ENCODE measurements at places on chromosomes 5 and 9.
A peak's percentile ranks its signal among the peaks of the same experiment; 100 is the strongest.

DNA sequence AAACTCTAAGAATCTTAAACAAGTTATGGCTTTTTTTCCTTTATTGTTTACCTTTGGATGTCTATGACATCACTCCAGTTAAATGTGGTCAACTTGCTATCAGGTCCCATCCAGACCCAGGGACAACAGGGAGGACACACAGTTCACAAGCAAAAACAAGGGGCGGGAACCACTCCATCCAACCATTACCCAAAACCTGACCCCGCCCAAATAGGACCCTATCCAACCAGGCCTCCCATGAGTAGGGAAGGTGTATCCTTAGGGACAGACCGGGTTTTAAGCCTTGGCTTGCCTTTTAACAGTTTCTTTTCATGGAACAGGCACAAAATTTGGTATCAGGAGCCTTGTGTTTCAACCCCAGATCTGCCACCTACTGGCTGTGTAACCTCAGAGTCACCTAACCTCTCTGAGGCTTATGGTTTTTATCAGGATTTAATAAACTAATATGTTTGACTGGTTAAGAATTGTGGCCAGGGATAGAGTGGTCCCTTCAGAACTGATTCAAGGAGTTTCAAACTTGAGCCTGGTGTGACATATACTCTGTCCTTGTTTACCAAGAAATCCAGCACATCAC is 127.7 kb upstream of the RAD23B start:
- no peak for DNase-seq

DNA sequence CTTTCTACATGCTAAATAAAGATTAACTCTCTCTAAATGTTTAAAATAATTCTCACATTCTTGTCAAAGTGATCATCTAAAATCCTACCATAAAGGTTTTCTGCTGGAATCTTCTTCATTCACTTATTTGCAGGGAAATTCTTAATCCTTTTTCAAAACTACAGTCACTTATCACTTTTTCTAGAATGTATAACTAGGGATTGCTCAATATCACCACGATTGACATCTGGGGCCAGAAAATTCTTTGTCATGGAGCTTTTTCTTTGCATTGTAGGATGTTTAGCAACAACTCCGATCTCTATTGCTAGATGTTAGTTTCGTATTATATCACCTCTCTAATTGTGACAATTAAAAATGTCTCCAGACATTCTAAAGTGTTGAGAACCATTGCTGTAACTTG is 344.9 kb upstream of the PIK3R1 start:
- DNase-seq: no peak

DNA sequence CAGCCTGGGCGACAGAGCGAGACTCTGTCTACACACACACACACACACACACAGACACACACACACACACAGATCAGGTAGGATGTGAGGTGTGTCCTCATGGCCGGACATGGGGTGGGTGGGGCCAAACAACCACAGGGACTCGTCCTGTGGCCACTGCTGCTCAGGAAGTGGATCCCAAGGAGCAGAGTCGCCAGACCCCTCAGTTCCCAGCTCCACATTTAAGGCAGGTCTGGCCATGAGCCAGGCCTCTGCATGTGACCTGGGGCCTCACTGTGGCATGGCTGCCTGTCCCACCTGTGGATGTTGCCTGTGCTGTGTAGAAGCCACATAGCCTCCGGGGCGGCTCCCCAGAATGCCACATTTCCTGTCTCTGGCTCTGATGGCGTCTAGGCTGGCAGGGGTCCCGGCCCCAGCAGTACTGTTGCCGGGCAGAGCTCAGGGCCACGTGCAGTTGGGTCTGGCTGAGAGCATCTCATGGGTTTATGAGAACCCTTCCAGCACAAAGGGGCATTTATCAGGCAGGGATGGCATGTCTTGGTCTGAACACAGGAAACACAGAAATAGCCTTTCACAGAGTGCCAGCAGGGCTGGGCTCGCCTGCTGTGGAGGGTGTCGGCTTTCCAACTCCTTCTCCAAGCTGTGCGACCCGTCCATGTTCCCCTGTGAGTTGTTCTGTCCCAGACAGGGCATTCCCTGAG is 9.9 kb upstream of the NINJ1 start:
- no peak for DNase-seq

- peak; percentile 60 for DNase-seq
Measured at GRCh38 chr9:806285-807156, 35.0 kb upstream of the DMRT1 start.

GRCh38 chr9:120446671-120447070 is 133.3 kb downstream of the CDK5RAP2 start:
- DNase-seq: peak; percentile 62

DNA sequence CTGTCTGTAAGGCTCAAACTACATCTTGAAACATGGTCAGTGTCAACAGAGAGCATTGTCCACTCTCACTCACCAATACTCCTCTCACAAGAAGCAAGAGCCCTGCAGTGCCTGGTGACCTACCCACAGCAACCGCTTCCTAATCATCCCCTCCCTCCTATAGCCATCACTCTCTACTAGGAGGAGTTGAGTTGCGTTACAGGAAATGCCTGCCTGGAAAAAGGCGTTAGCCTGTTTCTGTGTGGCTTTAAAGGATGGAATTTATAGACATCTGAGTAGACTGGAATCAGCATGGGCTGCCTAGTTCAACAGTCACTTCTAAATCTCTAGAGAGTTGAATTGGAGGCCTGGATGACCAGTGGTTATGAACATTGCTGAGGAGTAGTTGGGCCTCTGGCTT is 108.3 kb upstream of the FER start:
- DNase-seq: peak; percentile 41
